Upper lobe of right lung (tissue), 1 donor: ENCODE measurements at places on chromosomes 12 and 14.

GRCh38 chr12:47207829-47208248, 128.1 kb upstream of the AMIGO2 start:
- H3K27me3 ChIP-seq: no peaks in the 10 kb centered on the region
- DNase-seq: no peak
- no peaks in the 10 kb centered on the region for H3K36me3 ChIP-seq
- no peak overlapping the region for H3K27ac ChIP-seq
- no peak overlapping the region for H3K4me3 ChIP-seq
- peaks cover 22% of the 10 kb centered on the region for H3K4me1 ChIP-seq

DNA sequence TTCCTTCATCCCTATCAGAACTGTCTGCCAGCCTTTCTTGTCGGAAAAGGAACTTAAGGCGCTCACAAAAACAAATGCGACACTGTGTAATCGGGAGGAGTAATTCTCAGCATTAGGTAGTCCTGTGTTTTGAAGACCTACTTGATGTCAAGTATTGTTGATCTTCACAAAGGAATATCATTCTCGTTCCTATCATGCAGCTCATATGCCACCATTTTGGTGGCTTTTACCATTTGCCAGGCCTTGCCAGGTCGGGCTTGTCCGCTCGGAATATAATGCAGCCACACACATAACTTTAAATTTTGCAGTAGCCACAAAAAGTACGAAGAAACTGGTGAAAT, 903 bp upstream of the PPP4R3A start:
- no peaks in the 10 kb centered on the region for H3K27me3 ChIP-seq
- no peak for DNase-seq
- H3K4me1 ChIP-seq: peaks cover 15% of the 10 kb centered on the region
- H3K27ac ChIP-seq: peak overlapping the region; percentile 100

GRCh38 chr12:108234158-108234557, 105.0 kb downstream of the CMKLR1 start:
- no peaks in the 10 kb centered on the region for H3K4me1 ChIP-seq
- peaks cover under 1% of the 10 kb centered on the region for H3K27me3 ChIP-seq
- no peak overlapping the region for H3K27ac ChIP-seq
- no peak overlapping the region for H3K4me3 ChIP-seq
- H3K36me3 ChIP-seq: no peaks in the 10 kb centered on the region

DNA sequence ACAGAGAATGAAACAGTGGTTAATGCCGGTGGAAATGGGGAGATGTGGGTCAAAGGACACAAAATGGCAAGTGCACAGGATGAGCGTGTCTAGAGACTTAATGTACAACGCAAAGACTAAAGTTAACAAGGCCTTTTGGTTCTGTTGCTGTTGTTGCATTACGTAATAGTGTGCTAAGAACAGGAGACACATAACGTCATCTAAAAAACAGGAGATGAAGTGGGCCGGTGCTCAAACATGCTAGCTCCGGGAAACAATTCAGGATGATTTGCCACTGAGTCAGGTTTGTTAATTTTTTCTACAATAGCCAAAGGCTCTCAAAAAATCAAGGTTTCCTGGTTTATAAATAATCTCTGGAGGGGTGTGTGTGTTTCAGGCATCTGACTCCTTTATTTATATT, 55.5 kb downstream of the ETV6 start:
- peaks cover 21% of the 10 kb centered on the region for H3K4me1 ChIP-seq
- no peak overlapping the region for H3K4me3 ChIP-seq
- no peak overlapping the region for H3K27ac ChIP-seq
- no peaks in the 10 kb centered on the region for H3K36me3 ChIP-seq
- no peaks in the 10 kb centered on the region for H3K27me3 ChIP-seq

DNA sequence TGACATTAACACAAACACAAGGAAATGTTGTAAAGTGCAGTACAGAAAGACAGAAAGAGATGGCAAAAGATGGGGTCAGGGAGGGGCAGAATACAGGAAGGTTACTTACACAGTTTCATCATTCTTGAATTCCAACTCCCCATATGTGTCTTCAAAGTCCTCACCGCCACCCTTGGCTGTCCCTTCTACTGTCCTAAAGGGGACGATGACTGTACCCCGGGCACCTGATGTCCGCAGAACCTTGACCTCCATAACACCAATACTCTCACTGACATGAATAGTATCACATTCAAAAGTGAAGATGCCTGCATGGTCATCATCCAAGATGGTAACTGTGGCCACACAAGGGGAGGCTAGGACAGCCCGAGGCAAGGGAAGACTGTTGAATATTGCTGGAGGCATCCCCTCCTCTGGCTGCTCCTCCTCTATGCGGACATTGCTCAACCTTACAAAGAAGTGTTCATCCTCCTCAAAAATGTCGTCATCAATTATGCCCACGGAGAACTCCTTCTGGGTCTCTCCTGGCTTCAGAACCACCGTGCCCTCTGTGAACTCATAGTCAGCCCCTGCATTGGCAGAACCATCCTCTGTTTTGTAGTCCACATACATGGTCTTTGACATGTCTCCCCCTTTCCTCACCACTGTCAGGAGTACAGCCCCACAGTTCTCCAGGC, 22.1 kb downstream of the SLC8A3 start:
- DNase-seq: no peak
- no peak overlapping the region for H3K27ac ChIP-seq
- no peaks in the 10 kb centered on the region for H3K27me3 ChIP-seq
- no peaks in the 10 kb centered on the region for H3K4me1 ChIP-seq
- H3K4me3 ChIP-seq: no peak overlapping the region

DNA sequence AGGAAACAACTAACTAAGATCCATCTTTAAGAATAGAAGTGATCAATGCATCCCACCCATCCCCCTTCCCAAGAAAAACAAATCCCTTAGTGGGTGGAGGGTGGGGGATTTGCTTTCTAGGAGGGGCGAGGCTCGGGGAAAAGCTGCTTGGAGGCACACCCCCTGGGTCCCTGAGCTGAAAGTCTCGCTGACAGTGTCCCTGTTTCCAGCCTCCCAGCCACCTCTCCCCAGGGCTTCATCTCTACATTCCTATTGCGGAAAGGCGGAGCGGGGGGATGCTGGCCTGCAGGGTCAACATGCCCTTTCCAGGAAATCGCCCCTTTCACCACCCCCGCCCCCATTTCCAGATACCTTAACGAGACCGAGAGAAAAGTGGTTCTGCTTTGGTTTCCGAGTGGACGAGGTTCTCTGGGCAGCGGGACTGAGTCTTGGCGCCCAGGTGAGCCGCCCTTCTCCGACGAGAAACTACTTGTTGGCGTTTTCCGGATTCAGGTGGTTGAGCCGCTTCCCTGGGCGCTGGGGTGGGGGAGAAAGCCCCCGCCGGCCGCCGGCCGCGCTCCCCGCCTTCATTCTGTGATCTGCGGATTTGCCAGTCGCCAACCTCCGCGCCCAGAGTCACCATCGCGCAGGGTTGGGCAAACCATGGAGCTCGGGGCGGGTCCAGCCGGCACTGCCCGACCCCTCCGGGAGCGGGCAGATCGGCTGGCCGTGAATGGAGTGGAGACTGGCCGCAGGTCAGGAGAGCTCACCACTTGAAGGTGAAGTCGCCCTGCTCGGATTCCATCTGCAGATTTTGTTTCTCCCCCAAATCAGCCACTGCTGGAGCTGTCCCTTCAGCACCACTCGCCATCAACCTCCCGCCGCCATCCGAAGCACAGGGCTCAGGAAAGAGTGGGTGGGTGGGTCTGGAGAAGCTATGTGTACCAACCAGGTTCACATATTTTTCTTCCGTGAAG, 505 bp downstream of the KCNC2 start:
- no peak for DNase-seq
- H3K4me3 ChIP-seq: no peak overlapping the region
- no peak overlapping the region for H3K27ac ChIP-seq
- no peaks in the 10 kb centered on the region for H3K4me1 ChIP-seq

GRCh38 chr14:84825481-84826251, 704.3 kb upstream of the FLRT2 start:
- H3K27ac ChIP-seq: no peak overlapping the region
- no peaks in the 10 kb centered on the region for H3K27me3 ChIP-seq
- no peak for DNase-seq
- H3K4me3 ChIP-seq: no peak overlapping the region
- no peaks in the 10 kb centered on the region for H3K36me3 ChIP-seq
- H3K4me1 ChIP-seq: no peaks in the 10 kb centered on the region

- no peaks in the 10 kb centered on the region for H3K4me1 ChIP-seq
- no peak for DNase-seq
- H3K36me3 ChIP-seq: no peaks in the 10 kb centered on the region
- H3K27ac ChIP-seq: no peak overlapping the region
- H3K27me3 ChIP-seq: no peaks in the 10 kb centered on the region
- no peak overlapping the region for H3K4me3 ChIP-seq
Observed at GRCh38 chr12:39237004-39237403, 205.9 kb downstream of the KIF21A start.

- no peak overlapping the region for H3K4me3 ChIP-seq
- DNase-seq: no peak
- no peaks in the 10 kb centered on the region for H3K27me3 ChIP-seq
Observed at GRCh38 chr12:112466835-112467234, 48.1 kb downstream of the PTPN11 start.

GRCh38 chr14:56770512-56770911, 39.8 kb downstream of the OTX2 start:
- H3K27me3 ChIP-seq: no peaks in the 10 kb centered on the region
- H3K36me3 ChIP-seq: no peaks in the 10 kb centered on the region
- no peaks in the 10 kb centered on the region for H3K4me1 ChIP-seq
- H3K27ac ChIP-seq: no peak overlapping the region
- no peak overlapping the region for H3K4me3 ChIP-seq

GRCh38 chr14:105525861-105526775, at the start of gene TMEM121:
Gene TMEM121, plus strand, starts transcription at chr14:105526583. Its CDS starts 2,252 bp downstream, at chr14:105528835.
- H3K27me3 ChIP-seq: peaks cover 12% of the 10 kb centered on the region
- peaks cover 28% of the 10 kb centered on the region for H3K4me1 ChIP-seq
- peak; percentile 59 for DNase-seq
- H3K36me3 ChIP-seq: no peaks in the 10 kb centered on the region
- H3K4me3 ChIP-seq: peak within 1 kb of the TSS; percentile 64

GRCh38 chr12:127984386-127985055, 282.4 kb upstream of the TMEM132C start:
- no peak for DNase-seq
- no peaks in the 10 kb centered on the region for H3K4me1 ChIP-seq
- H3K36me3 ChIP-seq: no peaks in the 10 kb centered on the region
- no peak overlapping the region for H3K27ac ChIP-seq
- no peak overlapping the region for H3K4me3 ChIP-seq

DNA sequence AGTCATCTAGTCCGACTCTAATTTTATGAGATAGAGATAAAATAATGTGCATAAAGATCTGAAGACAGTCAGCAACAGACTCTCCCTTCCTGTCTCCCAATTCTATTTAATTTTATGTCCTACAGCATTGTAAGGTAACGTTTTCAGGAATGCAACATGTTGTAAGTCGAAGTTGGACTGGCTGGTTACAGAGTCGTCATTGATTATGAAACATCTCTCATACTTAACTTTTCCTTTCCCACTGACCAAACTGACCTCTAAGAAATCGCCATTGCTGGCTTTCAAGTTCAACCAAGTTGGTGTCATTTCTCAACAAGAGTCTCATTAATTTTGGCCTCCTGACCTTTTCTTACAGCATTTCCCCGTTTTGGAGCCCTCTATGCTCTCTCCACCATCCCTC, 4.9 kb upstream of the RIC8B start:
- H3K36me3 ChIP-seq: no peaks in the 10 kb centered on the region
- DNase-seq: no peak
- no peaks in the 10 kb centered on the region for H3K27me3 ChIP-seq
- no peak overlapping the region for H3K27ac ChIP-seq
- no peak overlapping the region for H3K4me3 ChIP-seq

DNA sequence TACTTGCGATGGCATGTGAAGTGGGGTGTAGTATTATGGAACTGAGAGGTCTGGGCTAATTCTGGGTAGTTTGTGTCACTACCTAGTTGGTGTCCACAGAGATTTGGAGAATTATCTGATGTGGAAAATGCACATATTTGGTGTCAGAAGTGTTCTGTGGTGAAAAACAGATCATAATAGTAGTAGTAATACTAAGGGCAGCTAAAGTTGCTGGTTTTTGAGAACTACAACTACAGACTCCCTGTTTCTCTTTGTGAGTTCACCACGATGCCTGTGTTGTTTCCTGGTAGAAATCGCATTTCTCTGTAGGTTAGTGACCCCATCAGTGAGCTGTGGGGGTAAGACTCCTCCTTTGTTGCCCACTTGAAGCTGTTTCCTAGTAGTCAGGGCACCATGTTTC, 206.5 kb downstream of the FUT8 start:
- no peak for DNase-seq
- H3K4me1 ChIP-seq: no peaks in the 10 kb centered on the region
- no peak overlapping the region for H3K4me3 ChIP-seq
- no peak overlapping the region for H3K27ac ChIP-seq
- no peaks in the 10 kb centered on the region for H3K27me3 ChIP-seq
- no peaks in the 10 kb centered on the region for H3K36me3 ChIP-seq

- no peak overlapping the region for H3K27ac ChIP-seq
- peaks cover 15% of the 10 kb centered on the region for H3K36me3 ChIP-seq
- peak; percentile 45 for DNase-seq
- H3K27me3 ChIP-seq: no peaks in the 10 kb centered on the region
- H3K4me1 ChIP-seq: peaks cover 7% of the 10 kb centered on the region
Observed at GRCh38 chr12:1935242-1935641, 16.8 kb upstream of the CACNA2D4 start.

GRCh38 chr14:85587151-85587711, 57.3 kb downstream of the FLRT2 start:
- H3K4me3 ChIP-seq: no peak overlapping the region
- H3K27ac ChIP-seq: no peak overlapping the region
- H3K4me1 ChIP-seq: no peaks in the 10 kb centered on the region
- H3K36me3 ChIP-seq: no peaks in the 10 kb centered on the region
- H3K27me3 ChIP-seq: no peaks in the 10 kb centered on the region

DNA sequence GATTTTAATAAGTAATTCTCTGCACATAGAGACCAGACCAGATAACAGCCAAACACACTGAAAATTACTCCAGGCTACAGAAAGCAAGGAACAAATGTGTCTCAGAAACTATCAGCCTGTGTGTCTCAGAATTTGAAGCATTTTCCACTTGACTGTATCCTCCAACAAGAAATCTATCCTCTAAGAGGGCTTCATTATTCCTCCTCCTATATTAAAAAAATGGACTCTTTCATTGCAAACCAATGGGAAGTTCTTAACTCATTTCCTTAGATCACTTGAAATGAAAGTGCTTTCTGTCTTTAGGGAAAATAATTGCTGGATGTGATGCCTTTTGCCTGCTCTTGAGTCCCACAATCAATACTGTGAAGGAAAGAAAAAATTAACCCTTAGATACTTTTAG, 2.3 kb downstream of the ST8SIA1 start:
- no peak for DNase-seq
- H3K4me3 ChIP-seq: peak overlapping the region; percentile 60
- no peaks in the 10 kb centered on the region for H3K36me3 ChIP-seq
- peaks cover 5% of the 10 kb centered on the region for H3K4me1 ChIP-seq
- peaks cover 14% of the 10 kb centered on the region for H3K27me3 ChIP-seq

- no peaks in the 10 kb centered on the region for H3K27me3 ChIP-seq
- no peak for DNase-seq
- no peaks in the 10 kb centered on the region for H3K4me1 ChIP-seq
- H3K36me3 ChIP-seq: no peaks in the 10 kb centered on the region
Observed at GRCh38 chr12:65798918-65799317, 25.4 kb upstream of the HMGA2 start.

DNA sequence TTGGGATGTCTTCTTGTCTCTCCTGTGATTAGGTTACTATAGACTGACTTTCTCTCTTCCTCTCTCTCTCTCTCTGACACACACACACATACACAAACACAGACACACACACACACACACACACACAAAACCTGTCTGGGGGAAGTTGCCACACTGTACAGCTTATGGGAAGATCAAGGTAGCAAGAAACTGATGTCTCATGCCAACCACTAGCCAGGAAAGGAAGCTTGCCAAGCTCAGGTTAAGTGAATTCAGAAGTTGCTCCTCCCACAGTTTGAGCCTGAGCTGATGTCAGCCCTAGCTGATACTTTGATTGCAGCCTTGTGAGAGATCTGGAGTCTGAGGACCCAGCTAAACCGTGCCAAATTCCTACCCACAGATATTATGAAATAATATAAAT, 67.1 kb downstream of the PPFIA2 start:
- H3K4me1 ChIP-seq: no peaks in the 10 kb centered on the region
- H3K36me3 ChIP-seq: no peaks in the 10 kb centered on the region
- no peaks in the 10 kb centered on the region for H3K27me3 ChIP-seq
- no peak overlapping the region for H3K27ac ChIP-seq
- no peak overlapping the region for H3K4me3 ChIP-seq
- DNase-seq: no peak
